ENCODE measurements at places on chromosomes 2 and 18.

GRCh38 chr2:108923019-108923700 is 65.9 kb downstream of the EDAR start:
- no peak for DNase-seq

GRCh38 chr18:11115276-11115675 is 34.1 kb downstream of the PIEZO2 start:
- DNase-seq, result no peak

GRCh38 chr2:122328816-122329215 is 573.4 kb downstream of the TSN start:
- DNase-seq, result no peak

DNA sequence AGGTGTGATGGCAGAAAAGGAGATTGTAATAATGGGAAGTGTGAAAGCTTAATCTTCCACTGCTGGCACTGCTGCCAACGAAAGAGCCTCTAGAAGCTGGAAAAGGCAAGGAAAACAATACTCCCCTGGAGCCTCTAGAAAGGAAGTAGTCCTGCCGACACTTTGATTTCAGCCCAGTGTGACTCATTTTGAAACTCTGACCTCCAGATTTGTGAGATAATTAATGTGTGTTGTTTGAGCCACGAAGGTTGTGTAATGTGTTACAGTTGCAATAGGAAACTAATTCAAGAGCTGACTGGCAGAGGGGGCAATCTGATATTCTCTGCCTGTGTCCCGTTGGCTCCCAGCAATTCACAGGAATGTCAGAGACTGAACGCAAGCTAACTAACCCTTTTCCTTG is 219.2 kb upstream of the UBE2E3 start:
- no peak for DNase-seq

GRCh38 chr18:35497027-35497369 is 762 bp downstream of the INO80C start:
- DNase-seq, result no peak

DNA sequence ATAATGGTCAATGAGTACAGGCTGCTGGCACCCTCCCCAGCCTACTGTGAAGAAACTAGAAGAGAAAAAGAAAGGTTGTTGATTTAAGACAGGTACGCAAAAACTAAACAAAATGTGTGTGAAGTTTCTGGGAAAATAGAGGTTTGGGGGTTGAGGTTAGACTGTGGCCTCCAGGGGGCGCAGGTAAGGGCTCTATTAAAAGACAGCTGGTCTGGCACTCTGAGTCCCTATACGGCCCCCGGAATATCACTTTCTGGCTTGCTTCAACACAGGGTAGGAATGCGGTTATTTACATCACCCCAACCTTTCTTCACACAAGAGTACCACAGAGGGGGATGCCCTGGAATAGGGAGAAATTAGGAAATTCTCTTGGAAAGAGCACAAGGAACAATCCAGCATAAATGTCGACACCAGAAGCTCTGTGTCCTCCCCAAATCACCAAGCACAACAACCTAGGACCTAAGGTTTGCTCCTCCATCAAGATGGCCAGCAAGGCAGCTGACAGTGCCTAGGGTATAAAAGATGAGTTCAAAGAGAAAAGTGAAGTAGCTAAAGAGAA is 480.8 kb upstream of the KLHL29 start:
- peak; percentile 1 for DNase-seq

DNA sequence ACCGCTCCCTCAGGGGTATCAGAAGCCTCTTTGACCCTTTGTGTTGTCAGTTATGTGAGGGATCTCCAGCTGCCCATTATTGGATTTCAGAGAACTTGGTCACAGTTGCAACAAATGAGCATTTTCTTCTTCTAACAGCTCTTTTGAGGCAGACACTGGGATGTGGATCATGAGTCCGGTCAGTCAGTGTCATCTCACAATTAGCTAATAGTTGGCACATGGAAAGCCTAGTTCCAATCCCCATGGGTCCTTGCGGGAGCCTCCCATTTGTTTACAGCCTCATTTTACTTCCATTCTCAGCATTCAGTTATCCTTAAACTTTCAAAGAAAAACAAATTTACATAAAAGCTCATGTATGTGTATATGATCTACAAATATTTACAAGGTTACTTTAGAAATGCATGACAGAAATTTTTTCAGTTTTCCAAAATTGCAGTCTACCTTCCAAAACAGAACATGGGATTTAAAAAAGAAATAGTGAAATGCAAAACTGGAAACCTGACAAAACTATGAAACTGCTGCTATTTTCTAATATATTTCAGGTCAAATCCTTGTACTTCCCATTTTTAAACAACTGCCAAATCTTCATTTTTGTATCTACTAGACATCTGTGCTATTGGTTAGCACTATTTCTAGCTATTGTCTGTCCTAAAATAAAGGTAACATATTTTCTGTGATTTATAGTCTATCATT is 547.1 kb upstream of the ZEB2 start:
- no peak for DNase-seq

- no peak for DNase-seq
Observed at GRCh38 chr2:61151436-61151835, 10.6 kb upstream of the C2orf74 start.

GRCh38 chr2:74882299-74882687 is 48.4 kb downstream of the HK2 start:
- DNase-seq, result no peak

DNA sequence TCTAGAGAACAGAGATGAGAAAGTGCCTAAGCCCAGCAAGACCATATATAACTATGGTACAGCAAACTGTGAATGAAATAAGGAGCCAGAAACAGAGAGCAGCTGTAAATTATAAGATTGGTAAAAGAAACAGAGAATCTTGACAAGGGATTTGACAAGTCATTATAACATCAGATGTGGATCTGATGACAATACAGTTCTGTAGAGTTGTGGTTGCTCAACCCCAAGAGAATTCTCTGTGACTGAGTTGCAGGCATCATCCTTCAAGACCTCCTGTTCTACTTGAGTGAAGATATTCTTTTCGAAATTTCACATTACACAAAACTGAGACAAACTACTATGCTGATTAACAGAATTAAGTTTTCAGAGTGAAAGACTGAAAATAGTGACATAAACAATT is 343.1 kb upstream of the SLC39A10 start:
- DNase-seq, result no peak

GRCh38 chr2:119248751-119249150 is 25.1 kb downstream of the STEAP3 start:
- no peak for DNase-seq

GRCh38 chr18:25974630-25975077 is 115.8 kb downstream of the SS18 start:
- no peak for DNase-seq

DNA sequence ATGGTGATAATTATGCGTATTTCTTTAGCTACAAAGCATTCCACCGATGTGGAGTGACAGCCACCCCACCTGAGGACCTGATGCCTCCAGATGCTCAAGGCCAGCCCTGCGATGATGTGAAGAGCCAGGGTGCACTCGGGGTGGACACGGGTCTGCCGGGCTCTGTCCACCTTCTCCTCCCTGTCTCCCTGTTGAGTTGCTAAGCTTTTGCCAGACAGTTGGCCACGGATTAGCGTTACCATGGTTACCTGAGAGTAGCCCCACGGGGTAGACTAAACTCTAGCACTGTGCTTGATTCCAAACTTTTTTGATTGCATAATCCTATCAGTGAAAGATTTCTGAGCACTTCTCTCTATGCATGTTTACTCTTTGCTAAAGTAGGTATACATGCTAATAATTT is 86.2 kb downstream of the SMIM21 start:
- no peak for DNase-seq

GRCh38 chr2:64273524-64274398 is 129.5 kb upstream of the PELI1 start:
- DNase-seq, result no peak

DNA sequence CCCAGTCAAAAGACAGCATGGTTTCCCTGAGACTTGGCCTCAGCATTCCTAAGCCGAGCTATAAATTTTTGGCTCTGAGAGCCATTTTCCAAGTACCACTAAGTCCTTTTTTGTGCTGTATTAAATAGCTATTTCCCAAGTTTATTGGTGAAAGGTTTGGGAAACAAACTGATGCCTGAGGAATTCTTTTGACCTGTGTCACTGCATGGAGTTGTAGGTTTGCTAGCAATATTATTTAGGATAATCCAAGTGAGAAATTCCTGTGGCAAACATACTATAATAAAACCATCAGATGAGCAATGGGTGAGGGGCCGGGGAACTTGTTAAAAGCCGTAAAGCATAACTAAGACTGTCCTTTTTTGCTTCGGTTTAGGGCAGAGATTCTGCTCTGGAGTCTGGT is 28.4 kb downstream of the ARHGAP28 start:
- no peak for DNase-seq

DNA sequence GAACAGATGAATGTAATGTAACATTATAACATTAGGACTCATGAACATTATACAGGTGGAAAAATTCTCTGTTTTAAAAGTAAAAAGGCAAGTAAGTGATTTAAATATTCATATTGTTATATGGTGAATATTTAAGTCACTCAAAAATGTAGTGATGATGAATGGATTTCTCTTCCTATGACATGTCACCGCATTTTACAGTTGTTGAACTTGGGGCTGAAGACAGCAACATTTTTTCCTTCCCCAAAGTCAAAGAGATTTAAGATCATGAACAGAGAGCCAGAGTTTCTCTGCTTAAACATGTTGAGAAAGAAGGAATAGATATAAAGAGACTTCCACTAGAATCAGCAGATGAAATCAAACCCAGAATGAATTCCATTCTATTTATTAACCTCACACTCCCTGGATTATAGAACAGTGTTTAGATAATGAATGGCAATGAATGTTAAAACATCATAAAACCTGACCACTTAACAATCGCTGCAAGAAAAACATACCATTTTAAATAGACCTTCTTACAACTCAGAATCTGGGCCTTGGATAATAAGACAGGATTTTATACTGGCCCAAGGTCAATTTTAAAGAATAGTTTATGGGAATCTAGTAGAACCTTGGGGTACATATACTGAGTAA is 163.6 kb upstream of the SIX2 start:
- no peak for DNase-seq
